ENCODE measurements at places on chromosomes 13 and 19. TPM values are rescaled to one million over a fixed set of nuclear protein-coding genes. Genes with fewer than 3 reads are reported as not detected.

GRCh38 chr13:53100394-53101063 lies 71.9 kb downstream of the OLFM4 start:
- no peak for DNase-seq

DNA sequence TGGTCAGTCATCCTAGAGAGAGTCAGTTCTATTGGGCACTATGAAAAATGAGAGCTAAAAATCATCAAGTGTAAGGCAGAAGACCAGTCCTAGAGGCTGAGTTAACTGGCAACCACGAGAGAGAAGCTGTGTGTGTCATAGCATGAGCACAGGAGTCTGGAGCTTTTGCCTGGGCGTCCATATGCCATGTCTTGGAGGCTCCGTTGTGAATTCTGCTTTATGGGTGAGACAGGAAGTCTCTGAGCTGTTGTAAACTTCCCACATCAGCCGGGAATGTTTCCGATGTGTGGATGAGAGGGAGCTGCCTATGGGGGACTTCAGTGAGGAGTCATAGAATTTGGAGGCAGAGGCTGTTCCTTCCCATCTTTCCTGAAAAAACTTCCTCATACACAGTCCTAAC lies 120.0 kb downstream of the ITGBL1 start:
- no peak for DNase-seq

GRCh38 chr19:800360-801029 lies 3.2 kb downstream of the PTBP1 start:
- DNase-seq, result no peak

DNA sequence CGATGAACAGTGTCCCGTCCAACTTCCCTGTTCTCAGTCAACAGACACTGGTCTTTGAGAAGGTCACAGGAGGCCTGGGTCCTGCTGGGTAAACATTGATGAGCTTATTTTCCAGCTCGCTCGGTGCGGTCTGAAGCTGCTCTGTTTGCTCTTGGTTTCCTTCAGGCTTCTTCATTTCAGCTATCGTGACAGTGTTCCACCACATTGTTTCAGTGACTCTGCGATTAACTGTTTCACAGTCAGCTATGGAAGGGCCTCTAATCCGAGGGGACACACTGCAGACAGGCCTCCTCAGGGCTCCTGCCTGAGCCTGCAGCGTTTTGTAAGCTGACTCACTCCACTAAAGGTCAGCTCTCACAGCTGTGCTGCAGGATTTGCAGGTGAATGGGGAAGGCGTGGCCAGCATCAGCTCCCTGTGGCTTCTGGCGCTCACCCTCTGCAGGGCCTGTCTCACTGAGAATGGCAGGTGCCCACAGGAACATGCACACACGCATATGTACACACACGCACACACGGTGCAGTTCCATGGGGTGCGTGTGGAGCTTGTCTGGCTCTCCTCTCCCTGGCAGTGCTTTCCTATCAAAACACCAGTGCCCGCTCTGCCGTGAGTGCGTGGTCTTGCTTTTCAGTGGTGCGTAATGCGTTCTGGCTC lies 62.9 kb upstream of the MCF2L start:
- no peak for DNase-seq

GRCh38 chr13:102312841-102313240 lies 89.0 kb downstream of the FGF14 start:
- no peak for DNase-seq

DNA sequence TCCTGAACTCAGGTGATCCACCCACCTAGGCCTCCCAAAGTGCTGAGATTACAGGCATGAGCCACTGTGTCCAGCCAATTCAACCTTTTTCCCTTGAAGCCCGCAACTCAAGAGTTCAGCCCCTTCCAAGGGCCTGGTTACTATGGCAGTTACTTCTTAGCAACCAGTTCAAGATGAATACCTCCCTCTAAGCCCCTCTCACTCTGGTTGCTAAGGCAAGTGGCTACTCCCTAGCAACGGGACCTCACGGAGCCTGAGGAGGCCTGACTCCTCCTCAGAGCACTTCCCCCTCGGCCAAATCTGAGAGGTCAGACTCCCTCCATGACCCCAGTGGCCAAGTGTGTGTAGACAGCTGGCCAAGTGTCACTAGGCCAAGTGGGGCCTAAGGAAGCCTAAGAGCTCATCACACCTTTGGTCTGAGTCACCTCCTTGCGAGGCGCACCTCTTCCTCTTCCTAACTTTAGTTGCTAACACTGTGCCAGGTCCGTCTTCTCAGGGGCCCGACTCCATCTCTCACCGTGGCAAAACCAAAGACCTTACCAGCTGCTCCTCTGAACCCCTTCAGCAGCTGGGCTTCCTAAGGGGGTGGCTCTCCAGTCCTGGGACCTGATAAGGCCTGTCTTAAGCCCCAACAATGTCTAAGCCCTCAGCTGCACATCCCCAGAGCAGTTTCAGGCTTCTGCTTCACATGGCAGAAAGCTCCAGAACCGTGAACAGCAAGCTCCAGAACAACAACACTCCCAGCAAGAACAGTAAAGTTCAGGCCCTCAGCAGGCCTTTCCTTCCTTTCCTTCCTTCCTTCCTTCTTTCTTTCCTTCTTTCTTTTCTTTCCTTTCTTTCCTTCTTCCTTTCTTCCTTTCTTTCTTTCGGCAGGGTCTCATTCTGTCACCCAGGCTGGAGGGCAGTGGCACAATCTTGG lies 9.6 kb downstream of the CD37 start:
- no peak for DNase-seq

The CYP4F8 gene
- total RNA-seq, result 2.1 TPM

The ZC3H4 gene
- total RNA-seq, result 47.5 TPM

The TFDP1 gene
- total RNA-seq, result 42.3 TPM

All from upper lobe of right lung (tissue), 1 donor.